ENCODE measurements at places on chromosomes 4 and X. TPM values are rescaled to one million over a fixed set of nuclear protein-coding genes. Genes with fewer than 3 reads are reported as not detected.

The ATOH1 gene
- total RNA-seq: not detected

The TSPAN6 gene
- 38.2 TPM for total RNA-seq

The IQCM gene
- not detected for total RNA-seq

The PNMA5 gene
- not detected for total RNA-seq

The ARX gene
- 0.58 TPM for total RNA-seq

The CCNA2 gene
- 46.7 TPM for total RNA-seq

The PPBP gene
- 0.17 TPM for total RNA-seq

The DCLK2 gene
- total RNA-seq: 8.0 TPM

The ZCCHC4 gene
- 4.1 TPM for total RNA-seq
